HFFc6 (cell line): ENCODE measurements at places on chromosomes 3 and 15.

- DNase-seq = no peak
These were observed 9.0 kb downstream of the CCK start for GRCh38 chr3:42257007-42257406.

DNA sequence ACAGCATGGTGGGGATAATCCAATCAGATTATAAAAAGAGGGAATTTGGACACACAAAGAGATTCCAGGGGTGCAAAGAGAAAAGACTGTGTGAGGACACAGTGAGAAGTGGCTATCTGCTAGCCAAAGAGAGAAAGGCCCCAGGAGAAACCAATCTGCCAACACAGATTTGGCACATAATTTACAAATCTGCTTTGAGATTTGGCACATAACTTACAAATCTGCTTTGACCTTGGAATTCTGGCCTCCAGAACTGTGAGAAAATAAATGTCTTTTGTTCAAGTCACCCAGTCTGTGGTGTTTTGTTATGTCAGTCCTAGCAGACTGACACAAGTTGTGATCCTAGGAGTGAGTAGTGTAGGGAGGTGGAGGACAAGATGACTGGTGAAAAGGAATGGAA is 3.5 kb upstream of the TM4SF18 start:
- no peak for DNase-seq

DNA sequence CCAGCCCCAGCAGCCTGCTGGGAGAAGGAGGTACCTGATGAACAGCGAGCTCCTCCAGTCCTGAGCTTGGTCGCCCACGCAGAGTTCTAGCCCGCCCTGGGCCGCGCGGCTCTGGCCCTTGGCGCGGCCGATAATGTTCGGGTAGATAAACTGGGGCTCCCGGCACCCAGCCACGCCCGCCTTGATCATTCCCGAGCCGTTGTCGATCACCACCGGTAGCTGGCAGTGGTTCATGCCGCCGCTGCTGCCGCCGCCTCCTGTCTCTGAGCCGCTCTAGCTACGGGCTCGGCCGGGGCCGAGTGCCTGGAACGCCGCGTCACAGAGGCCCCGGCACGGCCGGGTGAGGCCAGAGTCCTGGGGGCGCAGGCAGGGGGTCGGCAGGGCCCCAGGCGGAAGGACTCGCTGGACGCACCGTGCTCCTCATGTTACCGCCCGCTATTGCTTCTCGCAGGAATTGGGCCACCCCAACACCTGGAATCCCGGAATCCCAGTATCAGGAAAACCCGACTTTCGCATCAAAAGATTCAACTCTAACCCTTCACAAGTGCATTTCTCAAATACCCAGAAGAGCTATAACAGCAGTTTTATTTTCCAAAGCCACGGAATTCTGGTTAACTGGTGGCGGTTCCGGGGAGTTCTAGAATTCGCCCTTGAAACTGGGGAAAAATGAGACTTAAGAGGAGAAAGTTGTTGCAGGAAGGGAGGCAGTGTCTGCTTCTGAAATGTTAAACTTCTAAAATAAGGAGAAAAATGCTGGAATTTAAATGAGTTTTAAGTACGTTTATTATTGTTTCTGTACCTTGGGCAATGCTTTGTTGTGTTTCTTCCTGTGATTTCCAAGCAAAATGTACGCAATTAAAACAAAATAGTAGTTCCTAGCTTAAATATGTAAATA is at the start of gene ACTRT3:
Gene ACTRT3 (minus strand): TSS at position 275 of the 895 bp plus-strand sequence. CDS start 41 bp downstream, at position 234.
- DNase-seq = peak; percentile 32

- DNase-seq = no peak
These were observed 34.8 kb downstream of the ATG7 start for GRCh38 chr3:11306817-11307589.

- peak; percentile 22 for DNase-seq
These were observed 7.7 kb upstream of the CDCP1 start for GRCh38 chr3:45153658-45154437.

DNA sequence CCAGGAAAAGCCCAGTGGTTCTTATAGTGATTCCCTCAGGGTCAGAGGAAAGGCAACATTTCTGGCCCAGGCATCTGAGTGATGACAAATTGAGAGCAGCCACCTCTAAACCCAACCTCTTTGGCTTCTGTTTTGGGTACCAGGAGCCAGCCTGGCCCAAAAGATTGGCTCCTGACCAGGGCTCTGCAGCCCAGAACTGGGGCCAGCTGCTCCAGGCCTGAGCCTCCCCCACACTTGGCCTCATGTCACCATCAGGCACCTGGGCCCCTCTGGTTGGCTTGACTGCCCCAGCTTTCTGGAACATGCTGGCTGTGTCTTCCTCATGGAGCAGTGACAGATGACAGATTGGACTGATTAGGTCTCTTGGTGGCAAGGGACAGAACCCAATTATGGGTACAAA is 26.0 kb upstream of the HCN4 start:
- no peak for DNase-seq

DNA sequence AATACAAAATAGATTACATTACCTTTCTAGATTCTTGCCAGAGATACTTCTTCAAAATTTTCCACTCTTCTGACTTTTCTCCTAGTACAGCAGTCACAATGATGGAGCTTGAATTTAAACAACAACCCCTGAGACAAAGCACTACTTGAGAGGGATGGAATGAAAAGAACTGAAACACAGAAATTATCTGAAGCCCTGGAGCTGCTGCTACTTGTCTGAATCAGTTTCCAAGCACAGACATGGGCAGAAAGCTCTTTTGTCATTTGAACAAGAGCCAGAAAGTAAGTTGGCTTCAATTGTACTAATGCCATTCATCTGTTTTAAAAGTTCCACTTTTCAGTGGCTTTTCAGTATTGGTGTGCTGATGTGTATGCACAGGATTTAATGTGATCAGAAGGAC is 718.5 kb upstream of the ARPP21 start:
- DNase-seq = no peak

GRCh38 chr3:58184309-58184981 is 26.3 kb downstream of the DNASE1L3 start:
- DNase-seq = no peak

DNA sequence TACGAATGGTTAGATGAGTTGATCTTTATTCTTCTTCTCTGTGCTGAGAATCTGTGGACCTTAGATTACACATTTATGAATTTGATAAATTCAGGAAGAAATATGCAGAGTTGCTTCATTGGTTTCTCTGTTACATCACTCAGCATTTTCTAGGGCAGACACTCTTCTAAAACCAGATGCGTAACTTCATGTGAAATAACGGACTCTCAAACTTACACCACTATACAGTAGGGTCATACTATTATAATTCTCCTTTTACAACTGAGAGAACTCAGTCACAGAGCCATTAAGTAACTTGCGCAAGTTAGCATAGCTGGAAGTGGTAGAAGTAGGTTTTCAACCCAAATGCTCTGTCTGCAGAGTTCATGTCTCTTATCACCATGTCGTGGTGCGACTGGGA is 5.7 kb downstream of the TMEM207 start:
- DNase-seq = no peak

DNA sequence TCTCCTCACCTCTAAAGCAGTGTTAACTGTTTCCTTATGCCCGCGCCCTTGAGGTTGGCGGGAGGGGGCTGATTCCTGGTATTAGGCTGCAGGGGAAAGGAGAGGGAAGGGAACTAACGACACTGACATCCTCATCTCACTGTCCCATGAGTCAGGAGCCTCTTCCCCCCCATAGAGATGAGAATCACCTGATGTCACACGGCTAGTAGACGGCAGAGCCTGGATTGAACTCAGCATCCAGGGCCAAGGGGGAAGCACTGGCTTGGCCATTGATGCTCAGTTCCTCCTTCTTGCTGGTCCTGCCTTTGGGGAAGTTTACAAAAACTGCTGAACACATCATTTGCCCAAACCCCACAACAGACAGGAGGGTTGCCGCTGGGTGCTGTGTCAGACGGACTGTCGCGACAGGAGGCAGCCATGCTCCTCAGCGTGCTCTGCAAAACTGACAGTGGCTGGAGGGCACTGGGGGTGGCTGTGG is 38.5 kb downstream of the IDH2 start:
- no peak for DNase-seq

DNA sequence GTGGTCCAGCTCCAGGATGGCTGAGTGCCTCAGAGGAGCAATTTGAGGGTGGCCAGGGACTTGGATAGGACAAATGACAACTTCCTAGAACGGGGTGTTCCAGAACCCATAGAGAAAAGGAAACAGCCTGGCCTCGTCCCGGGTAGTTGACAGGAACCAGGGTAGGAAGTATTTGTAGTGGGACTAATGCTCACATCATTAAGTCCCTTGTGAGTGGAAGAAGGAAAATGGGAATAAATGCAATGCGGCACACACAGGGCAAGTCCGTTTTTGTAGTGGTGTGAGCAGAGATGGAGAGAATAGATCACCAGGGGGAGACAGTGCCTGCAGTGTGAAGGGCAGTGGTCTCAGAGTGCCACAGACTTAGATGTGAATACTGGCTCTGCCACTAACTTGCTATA is 19.6 kb downstream of the TIMP4 start:
- peak; percentile 48 for DNase-seq

- DNase-seq = no peak
These were observed 14.0 kb upstream of the ZCWPW2 start for GRCh38 chr3:28334552-28334951.

DNA sequence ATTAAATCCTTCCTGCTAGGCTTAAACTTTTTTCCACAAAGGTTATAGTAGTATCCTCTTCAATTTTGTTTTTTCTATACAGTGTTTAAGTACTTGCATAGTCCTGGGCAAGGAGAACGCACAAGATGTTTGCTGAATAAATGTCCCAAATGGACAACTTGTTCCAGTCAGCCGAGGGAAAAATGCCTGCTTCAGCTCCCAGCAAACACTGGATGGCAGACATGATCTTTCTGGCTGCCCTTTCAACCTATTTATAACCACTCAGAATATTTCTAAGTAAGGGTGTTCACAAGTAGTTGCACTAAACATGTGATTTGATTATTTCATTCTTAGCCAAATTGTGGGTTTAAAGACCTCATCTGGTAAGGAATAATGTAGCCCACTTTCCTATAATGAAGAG is 29.8 kb downstream of the GNB4 start:
- peak; percentile 47 for DNase-seq

DNA sequence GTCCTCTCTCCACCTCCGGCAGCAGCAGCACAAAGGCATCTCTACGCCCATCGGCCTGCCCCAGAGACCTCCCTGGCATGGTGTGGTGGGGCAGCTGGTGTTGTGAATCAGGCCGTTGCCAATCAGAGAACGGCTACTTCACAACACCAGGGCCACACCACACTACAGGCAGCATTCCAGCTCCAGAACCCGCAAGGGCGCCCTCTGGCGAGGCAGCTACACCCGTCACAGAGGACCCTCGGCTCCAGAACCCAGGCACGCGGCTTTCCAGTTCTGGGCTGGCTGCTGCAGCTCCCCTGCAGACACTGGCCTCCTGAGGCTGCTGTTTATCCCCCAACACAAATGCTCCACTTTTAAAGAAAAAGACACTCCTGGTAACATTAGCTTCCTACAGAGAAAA is 127.5 kb upstream of the TOPAZ1 start:
- DNase-seq = no peak

GRCh38 chr3:148457886-148458285 is 239.8 kb upstream of the AGTR1 start:
- DNase-seq = no peak

DNA sequence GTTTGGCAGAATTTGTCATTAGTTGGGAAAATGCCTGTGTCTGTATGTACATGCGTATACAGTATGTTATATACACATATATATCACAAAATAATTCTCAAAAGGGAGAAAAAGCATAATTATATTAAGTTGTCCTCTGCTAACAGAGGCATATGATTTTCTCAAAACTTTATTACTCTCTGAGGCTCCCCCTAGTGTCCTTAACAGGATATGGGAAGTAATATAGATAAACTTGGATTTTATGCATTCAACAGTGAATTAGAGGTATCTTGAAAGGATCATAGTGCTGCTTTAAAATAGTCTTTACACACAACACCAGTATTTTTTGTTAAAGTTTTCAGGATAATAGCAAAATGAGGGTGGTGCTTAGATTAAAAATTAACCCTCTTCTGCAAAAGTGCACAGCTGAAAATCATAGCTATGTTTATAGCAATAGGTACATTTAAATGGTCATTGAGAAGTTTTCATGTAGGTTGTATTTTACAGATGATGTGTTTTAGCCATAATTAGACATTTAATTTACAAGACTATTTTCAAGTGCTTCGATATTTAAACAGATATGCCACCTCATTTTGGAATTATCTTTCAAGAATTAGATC is 454.0 kb upstream of the ROBO2 start:
- no peak for DNase-seq

GRCh38 chr3:46933261-46933660 is 43.3 kb downstream of the CCDC12 start:
- DNase-seq = no peak

DNA sequence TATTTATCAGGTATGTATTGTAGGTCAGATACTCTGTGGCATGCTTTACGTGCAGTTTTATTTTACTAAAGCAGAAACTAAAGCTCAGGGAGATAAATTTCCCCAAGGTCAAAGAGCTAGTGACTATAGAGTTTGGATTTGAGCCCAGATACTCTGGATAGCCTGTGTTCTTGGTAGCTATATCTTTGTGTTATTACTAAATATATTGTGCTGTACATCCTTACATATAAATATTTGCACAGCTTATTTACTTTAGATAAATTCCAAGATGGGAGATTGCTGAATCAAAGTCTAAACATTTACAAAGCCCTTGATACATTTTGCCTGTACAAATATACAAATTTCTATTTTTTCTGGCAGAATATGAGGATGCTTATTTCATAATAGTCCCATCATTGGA is 660.9 kb upstream of the NAALADL2 start:
- peak; percentile 11 for DNase-seq

- no peak for DNase-seq
These were observed 411 bp upstream of the C3orf70 start for GRCh38 chr3:185153171-185153771.

GRCh38 chr15:70854666-70854976 is 664 bp upstream of the LARP6 start:
- DNase-seq = peak; percentile 57

GRCh38 chr15:44788748-44789147 is 52.4 kb downstream of the TRIM69 start:
- DNase-seq = no peak

DNA sequence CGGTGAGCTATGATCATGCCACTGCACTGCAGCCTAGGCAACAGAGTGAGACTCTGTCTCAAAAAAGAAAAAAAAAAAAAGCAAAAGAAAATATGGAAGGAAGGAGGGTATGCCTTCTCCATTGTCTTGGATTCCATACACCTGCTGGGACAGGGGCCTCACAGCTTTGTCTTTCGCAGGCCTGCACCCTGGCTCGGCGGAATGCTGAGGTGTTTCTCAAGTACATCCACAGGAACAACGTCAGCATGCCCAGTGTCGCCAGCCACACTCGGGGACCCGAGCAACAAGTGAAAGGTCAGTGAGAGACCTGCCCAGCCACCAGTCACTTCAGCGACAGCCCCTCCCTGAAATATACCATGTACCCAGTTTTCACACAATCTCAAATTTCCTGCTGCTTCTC is 288.5 kb upstream of the UMPS start:
- no peak for DNase-seq

GRCh38 chr3:15646851-15647511 is 45.4 kb downstream of the BTD start:
- peak; percentile 97 for DNase-seq
